Keratinocyte (primary cell): ENCODE measurements at places on chromosomes 2 and 18.
A peak's percentile ranks its signal among the peaks of the same experiment; 100 is the strongest.

GRCh38 chr2:85215448-85216401, 82.5 kb downstream of the TCF7L1 start:
- no peak for DNase-seq

DNA sequence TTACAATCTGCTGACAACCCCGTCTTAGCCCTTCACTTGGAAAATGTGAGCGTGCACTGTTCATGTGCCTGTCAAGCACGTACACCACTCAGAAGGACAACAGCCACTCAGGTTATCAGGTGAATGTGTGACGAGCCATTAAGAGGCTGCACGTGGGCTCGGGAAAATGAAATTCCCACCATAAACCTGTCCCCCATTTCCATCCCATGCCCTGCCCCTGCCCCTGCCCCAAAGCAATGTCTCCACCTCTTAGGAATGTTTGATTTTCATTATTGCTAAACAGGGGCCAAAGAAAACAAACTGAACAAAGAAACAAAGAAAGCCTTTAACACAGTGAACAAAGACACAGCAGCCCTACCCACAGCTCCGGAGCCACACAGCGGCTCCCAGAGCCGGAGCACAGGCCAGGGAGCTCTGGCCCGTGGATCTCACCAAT, 90.5 kb downstream of the TMEM18 start:
- no peak for DNase-seq

GRCh38 chr2:60556576-60557485, 3.4 kb upstream of the BCL11A start:
- DNase-seq: no peak

DNA sequence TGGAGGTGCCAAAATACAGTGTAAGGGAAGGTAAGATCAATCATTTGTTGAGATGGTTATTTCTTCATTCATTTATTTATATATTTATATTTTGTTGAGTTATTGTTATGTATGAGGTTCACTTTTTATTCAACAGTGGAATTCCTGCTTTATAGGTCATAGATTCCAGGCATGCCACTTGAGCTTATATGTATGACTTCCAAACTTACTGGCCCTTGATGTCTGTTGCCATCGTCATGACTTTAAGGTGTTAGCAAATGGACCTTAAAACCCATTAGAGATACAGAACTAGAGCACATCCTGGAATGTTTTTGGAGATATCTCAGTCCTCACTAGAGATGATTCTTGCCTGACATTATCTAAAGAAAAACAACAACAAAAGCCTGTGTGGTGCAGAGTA, 25.9 kb downstream of the CCDC85A start:
- no peak for DNase-seq

DNA sequence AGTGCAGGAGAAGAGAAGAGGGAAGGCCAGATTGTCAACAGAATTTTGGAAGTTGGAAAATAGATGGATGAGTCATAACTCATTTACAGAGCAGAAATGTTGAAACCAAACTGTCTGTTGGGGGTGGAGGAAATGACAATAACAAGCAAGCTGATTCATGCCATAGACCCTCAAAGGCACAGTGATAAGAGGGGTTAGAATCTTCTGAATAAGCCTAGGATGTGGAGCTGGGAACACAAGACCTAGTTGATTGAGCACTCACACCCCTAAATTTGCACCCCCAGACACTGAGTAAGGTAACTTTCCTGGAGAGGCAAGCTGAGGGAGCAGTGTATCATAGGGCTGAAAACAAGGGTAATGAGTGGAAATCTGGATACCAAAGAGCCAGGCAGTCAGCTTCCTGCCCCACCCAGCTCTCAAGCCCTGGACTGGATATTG, 141.4 kb downstream of the SCG2 start:
- DNase-seq: peak; percentile 15

GRCh38 chr2:75074228-75074627, 115.8 kb downstream of the POLE4 start:
- no peak for DNase-seq
